ENCODE measurements at places on chromosomes 2 and 18. TPM values are rescaled to one million over a fixed set of nuclear protein-coding genes. Genes with fewer than 3 reads are reported as not detected.

- DNase-seq: no peak
These were observed 2062.3 kb upstream of the CELF4 start for GRCh38 chr18:39627936-39628335.

DNA sequence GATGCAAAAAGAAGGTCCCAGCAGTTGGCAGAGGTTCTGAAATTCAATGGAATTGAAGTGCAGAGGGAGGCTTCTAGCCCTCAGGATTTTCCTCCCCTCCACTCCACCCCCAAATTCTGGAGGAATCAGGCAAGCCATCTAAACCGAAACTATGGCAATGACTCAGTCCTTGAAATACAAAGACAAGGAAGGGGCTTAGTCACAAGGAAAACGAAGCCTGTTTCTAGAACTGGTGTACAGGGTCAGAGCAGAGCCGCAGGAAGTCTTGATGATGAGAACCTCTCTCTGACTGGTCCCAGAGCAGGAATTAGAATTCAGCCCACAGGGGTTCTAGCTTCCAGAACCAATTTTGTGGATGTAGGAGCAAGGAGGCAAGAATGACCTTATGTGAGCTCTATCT lies 111.7 kb upstream of the SCN1A start:
- DNase-seq: no peak

DNA sequence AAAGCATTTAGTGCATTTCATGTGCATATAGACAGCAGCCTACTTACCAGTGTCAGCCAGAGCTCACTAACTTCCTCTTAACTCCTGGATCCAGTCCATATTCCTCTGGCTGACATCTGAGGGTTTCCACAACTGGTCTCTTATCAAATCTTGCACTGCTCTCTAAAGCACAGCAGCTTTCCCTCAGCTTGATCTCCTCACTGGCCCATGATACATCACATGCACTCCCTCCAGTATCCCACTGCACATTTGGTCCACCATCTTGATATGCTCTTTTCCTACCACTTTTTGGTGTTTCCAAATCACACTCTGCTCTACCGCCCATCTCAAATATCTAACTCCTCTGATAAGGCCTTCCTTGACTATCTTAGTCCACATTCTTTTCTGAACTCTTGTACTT lies 105.0 kb upstream of the ZFP36L2 start:
- DNase-seq: no peak

GRCh38 chr2:5788447-5788846 lies 96.3 kb downstream of the SOX11 start:
- DNase-seq: no peak

- no peak for DNase-seq
These were observed 50.8 kb upstream of the LAMA1 start for GRCh38 chr18:7168408-7168807.

DNA sequence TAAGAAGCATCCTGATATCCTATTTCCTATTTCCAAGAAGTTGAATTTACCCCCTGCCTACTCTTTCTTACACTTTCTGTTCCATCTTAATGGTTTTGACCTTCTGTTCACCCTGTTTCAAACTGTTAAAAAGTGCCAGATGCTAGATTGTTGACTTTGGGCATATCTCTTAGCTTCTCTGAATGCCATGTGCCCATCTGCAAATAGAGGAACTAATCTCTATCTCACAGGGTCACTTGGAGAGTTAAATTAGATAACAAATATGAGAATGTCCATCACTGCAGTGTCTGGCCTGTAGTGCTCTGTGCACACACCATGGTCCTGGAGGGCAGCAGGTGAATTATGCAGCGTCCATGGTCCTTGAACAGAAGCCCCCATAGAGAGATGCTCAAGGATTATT lies 83.8 kb downstream of the LRATD1 start:
- no peak for DNase-seq

The HOXD4 gene
- not detected for total RNA-seq

- DNase-seq: no peak
These were observed 511.9 kb upstream of the TNP1 start for GRCh38 chr2:217371781-217372213.

The RESP18 gene
- not detected for total RNA-seq

GRCh38 chr18:12658426-12659138 lies 675 bp upstream of the SPIRE1 start:
- no peak for DNase-seq

DNA sequence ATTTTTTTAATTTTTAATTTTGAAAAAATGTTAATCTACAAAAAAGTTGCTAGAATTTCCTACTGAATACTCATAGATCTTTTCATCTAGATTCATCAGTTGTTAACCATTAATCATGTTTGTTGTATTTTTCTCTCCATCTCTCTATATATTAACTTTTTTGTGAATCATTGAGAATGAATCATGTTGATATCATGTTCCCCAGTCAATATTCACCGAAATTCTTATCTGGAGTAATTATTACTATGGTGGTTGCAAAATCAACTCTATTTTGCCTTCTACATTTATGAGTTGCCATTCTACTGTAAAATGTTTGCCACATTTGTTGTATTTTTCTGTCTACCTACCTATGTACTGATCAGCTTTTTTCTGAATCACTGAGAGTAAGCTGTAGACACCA lies 154.0 kb downstream of the SPP2 start:
- DNase-seq: no peak

DNA sequence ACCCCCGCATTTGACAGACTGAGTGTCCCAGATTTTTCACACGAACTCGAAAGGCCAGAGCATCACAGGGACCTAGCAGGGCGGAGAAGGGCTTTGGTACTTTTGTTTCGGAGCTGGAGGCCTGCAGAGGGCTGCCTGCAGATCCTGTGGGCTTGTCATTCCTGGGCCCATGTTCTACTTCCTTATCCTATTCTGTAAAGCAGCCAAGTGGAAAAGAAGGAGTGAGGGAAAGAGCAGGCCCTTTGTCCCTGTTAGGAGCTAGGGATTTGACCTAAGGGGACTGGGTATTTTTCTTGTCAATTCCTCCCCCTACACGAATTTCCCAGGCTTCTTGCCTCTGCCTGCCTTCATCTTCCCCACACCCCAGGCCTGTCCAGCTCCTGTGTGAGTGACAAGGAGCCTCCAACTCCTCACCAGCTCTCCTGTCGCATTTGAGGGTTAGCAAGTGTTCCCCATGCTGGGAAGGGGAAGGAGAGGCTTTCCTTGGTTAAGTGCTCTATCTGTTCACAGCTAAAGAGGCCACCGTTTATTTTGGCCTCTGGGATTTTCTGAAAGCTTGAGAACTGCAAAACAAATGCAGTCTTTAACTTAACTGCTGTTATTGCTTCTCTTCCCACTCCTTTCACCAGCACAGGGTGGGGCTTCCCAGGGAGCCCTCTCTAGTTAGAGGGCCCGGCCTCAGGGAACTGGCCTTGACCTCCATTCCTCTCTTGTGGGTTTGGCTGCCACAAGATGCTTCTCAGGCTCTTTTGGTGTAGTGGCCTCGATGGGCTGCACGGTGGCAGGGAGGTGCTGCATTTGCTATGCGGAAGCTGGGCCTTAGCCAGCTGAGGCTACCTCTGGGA lies 61.2 kb downstream of the SGPP2 start:
- DNase-seq: no peak

GRCh38 chr2:127604986-127605385 lies 41.0 kb upstream of the GPR17 start:
- no peak for DNase-seq

The TMEM185B gene
- 47.9 TPM for total RNA-seq

The METTL21A gene
- 36.1 TPM for total RNA-seq

DNA sequence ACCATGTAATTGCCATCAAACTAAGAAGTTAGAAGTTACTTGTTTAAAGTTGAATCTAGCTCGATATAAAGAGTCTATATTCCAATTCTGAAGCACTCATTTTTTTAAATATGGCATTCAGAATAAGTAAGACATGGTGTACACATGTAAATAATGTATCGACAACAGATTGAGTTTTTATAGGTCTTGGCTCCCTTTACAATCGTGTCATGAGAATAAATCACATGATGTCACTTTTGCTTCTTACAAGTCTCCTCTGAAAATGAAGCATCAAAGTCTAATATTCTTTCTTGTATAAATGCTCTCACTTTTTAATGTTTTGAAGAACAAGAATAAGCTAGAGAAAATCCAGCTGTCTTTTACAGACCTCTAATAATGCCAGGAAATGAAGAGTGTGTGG lies 33.1 kb downstream of the LRP1B start:
- no peak for DNase-seq

The SGPP2 gene
- 31.2 TPM for total RNA-seq

The NOSTRIN gene
- not detected for total RNA-seq

DNA sequence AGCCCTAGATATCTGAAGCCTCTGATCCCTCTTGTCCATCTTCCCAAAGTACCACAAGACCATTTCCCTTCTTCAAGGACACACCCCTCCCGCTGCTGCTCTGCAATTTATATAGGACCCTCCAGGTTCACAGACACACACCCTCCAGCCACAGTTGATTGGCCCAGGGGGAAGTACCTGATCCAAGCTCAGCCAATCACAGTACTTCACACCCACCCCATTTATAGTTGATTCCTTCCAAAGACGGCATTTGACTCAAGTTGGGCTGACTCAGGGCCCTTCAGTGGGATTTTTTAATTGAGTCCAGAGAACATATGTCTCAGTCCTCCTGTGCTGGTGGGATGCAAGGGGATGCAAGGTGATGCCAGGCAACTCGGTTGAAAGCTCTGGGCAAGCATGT lies 59.2 kb downstream of the GYPC start:
- DNase-seq: no peak

GRCh38 chr18:48735080-48735676 lies 196.3 kb downstream of the CTIF start:
- DNase-seq: no peak

DNA sequence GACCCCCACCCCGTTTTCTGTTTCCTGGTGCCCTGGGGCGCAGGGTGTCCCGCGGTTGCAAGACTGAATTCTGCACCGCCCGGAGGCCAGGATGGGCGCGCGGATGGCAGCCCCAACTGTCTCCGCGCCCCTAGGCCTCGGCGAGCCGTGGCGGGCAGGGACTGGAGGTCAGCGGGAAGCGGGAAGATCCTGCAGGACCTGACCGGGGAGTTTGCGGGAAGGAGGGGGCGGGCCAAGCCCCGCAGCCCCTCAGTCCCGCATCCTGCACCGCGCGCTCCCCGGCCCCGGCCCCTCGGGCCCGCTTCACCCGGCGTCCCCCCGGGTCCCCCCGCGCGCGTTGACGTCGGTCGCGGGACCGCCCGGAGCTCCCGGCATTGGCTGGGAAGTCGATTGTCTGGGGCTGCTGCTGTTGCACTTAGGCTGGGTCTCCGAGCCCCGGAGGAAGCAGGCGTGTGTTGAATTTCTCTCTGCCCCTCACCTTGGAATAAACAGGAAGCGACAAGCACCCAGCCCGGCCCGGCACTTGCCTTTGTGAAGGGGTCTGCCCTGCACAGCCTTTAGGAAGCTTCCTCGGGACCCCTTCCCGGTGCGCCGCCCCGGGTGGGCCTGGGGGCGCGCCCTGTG lies at the start of gene LDLRAD4:
Gene LDLRAD4, plus strand, starts transcription at position 393 of the 624 bp plus-strand sequence.
- DNase-seq: peak; percentile 17

DNA sequence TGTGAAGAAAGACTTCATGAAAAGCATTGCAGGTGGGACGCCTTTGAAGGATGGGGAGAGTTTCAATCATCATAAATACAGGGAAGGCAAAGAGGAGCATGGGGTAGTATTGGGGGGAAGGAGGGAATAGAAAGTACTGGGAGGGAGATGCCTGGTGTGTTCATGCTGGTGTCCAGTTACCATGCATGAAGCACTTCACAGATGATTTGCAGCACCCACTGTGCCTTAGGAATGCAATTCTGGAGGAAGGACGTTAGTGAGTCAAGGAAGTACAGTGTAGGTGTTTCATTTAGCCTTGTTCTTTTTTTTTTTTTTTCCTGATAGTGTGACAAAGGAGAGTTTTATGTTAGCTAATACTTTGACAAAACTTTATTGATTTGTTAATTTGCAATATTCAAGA lies 36.8 kb downstream of the ADAM23 start:
- no peak for DNase-seq

The OR6B2 gene
- not detected for total RNA-seq

The EMILIN1 gene
- 1.5 TPM for total RNA-seq

DNA sequence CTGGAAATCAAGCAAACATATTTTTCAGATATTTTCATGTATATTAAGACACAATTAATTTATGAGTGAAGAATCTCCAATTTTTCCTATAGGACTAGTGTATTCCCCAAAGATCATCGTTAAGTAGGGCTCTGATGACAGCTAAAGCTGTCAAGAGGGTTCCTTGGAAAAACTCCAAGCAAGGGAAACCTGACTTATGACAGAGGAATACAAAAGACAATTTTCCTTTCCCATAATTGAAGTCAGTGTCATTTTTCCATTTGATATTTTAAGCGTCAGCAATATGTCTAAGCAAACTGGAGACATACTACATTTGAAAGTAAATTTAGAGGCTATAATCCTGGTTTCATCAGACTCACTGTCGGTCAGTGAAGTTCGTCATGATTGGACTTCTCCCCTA lies 36.1 kb downstream of the RIT2 start:
- DNase-seq: no peak

DNA sequence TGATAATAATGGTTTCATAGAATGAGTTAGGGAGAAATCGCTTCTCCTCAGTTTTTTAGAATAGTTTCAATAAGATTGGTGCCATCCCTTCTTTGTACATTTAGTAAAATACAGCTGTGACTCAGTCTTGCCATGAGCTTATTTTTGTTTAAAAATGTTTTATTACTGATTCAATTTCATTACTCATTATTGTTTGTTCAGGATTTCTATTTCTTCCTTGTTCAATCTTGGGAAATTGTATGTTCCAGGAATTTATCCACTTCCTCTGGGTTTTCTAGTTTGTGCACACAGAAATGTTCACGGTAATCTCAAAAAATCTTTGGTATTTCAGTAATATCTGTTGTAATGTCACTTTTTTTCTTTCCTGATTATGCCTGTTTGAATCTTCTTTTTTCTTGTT lies 371.5 kb upstream of the SETBP1 start:
- DNase-seq: no peak

DNA sequence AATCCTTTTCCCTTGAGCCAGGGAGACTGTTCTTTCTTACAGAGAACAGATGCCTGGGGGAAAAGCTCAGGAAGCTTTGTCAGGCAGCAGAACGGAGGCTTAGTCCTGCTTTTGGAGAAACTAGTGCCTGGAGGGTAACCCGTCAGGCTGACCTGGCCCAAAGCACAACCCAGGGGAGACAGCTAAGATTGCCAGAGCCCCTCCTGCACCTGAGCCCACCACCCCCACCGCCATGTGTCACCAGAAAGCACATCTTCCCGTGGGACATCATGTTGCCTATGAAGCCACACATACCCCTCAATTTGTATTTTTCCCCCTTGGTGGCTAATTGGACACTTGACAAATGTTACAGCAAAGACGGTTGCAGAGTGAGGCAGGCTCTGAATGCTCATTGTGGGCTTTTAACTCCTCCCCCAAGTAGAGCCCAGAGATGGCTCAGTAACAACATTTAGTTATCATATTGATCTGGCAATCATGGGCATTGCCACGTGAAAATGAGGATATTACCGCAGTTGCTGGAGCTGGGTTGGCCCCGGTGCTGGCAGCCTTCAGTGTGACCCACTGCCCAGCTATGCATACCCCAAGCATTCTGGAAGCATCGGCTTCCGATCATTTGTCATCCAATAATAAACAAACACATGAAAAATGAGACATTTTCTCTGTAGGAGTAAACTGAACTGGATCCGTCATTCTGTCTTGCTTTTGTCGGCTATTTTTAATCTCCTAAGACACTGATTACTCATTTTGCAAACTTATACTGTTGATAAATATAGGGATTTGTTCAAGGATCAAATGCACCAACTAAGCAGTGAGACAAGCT lies 229.5 kb downstream of the ATAD2B start:
- no peak for DNase-seq
